ENCODE measurements at places on chromosomes 1 and 21.

DNA sequence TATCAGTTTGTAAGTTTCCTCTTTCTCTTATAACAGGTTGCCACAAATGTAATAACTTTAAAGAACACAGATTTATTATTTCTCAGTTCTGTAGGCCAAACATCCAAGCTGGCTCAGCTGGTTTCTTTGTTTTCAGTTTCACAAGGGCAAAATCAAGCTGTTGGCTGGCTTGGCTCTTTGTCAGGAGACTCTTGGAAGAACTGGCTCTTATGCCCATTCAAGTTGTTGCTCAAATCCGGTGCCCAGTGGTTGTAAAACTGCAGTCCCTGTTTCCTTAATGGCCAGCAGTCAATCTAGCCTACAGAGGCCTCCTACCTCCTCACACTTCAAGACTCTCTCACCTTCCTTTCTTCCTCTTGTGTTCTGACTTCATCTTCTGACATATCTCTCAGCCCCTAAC lies 1171.0 kb downstream of the MRPL39 start:
- DNase-seq = no peak

DNA sequence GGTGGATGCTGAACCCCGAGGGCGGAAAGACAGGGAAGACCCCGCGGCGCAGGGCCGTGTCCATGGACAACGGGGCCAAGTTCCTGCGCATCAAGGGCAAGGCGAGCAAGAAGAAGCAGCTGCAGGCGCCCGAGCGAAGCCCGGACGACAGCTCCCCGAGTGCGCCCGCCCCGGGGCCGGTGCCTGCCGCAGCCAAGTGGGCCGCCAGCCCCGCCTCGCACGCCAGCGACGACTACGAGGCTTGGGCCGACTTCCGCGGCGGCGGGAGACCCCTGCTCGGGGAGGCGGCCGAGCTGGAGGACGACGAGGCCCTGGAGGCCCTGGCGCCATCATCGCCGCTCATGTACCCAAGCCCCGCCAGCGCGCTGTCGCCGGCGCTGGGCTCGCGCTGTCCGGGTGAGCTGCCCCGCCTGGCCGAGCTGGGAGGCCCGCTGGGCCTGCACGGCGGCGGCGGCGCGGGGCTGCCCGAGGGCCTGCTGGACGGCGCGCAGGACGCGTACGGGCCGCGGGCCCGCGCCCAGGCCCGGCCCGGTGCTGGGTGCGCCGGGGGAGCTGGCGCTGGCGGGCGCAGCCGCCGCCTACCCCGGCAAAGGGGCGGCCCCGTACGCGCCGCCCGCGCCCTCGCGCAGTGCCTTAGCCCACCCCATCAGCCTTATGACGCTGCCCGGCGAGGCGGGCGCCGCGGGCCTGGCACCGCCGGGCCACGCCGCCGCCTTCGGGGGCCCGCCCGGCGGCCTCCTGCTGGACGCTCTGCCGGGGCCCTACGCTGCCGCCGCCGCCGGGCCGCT lies 20.7 kb downstream of the FOXO6 start:
- peak; percentile 13 for DNase-seq

GRCh38 chr1:12345350-12346217 lies 115.8 kb downstream of the VPS13D start:
- DNase-seq = no peak

- DNase-seq = no peak
Measured at GRCh38 chr1:103266036-103266435, 157.7 kb upstream of the COL11A1 start.

- no peak for DNase-seq
Measured at GRCh38 chr1:114215436-114215835, 61.8 kb upstream of the SYT6 start.
